BE2C (cell line): ENCODE measurements at places on chromosomes 12 and 14.

DNA sequence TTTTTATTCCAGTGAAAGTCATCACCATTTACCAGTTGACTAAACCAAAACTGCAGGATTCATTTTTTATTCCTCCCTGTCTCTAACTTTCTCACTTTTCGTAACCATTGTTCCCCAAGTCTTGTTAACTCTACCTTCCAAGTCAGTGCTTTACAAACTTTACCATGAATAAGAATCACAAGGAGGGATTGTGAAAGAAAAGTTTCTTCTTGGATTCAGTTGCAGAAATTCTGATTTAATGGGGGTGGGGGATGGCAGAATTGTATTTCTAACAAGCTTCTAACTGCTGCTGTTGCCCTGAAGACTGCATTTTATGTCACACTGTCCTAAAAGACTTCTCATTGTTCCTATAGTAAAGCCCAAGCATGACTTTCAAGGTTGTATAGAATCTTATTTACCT lies 5.0 kb upstream of the RAB21 start:
- no peak for DNase-seq

DNA sequence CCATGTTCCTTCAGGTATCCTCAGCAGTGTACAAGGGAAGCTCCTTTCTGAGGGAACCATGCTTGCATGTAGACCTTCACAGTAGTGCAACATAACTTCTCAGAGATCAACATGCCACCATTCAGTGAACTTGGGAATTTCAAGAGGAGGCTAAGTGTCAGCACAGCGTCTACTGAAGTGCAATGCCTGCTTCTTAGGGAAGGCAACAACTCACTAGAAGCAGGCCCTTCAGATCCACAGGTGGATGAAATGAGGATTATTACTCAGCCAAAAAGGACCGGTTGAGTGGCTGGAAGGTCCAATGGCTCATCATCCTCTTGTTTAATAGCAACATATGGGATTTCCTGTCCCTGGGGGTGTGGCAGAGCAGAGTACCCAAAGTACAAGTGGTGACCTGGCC lies 18.7 kb downstream of the RNASE10 start:
- DNase-seq, result no peak

GRCh38 chr12:66620026-66620425 lies 58.9 kb downstream of the GRIP1 start:
- no peak for DNase-seq

- DNase-seq, result no peak
Observed at GRCh38 chr12:21539797-21540196, 13.7 kb downstream of the SPX start.

DNA sequence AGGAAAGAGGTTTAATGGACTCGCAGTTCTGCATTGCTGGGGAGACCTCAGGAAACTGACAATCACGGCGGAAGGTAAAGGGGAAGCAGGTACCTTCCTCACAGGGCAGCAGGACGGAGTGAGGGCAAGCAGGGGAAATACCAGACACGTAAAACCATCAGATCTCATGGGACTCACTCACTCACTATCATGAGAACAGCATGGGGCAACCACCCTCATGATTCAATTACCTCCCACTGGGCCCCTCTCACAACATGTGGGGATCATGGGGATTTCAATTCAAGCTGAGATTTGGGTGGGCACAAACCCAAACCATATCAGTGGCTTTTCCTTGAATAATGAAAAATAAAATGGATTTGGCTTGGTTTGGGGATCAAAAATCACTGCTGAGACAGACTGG lies 380.5 kb downstream of the VRK1 start:
- no peak for DNase-seq

DNA sequence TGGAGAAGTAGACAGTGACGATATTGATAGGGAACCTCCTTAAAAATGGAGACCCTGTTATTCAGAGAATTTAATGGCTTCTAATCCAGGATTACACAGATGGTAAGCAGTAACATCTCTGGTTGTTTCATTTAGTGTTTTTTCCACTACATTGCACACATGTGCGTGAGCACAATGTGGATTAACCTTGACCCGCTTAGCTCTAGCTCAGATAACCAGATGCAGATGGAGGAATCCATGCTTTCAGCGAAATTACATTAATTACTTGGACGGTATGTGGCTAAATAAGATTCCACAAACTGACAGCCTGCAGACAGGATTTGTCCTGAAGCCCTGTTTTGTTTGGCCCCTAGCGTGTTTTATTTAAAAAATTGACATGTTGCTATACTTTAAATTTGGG lies 378.4 kb downstream of the CCDC91 start:
- no peak for DNase-seq

- peak; percentile 71 for DNase-seq
Observed at GRCh38 chr12:57272337-57273151, 21.6 kb upstream of the STAC3 start.

GRCh38 chr12:126425264-126425663 lies 1360.0 kb downstream of the AACS start:
- DNase-seq, result no peak

DNA sequence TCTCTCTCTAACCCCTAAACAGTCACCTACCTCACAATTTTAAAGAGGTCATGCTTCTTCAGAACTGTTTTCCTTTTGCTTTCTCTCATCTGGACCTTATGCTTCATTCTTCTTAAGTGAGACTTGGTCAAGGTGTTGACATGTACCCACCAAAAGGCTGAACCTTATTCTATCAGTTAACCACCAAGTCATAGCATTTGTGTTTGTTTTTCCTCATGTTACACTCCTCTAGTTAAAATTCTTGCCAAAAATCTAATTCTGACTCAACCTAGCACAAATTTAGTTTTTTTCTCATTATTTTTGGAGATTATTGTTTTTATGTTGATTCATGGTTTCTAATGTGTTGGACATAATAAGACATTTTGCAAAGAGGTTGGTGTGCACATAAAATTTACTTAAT lies 578.6 kb downstream of the SLC16A7 start:
- DNase-seq, result no peak

- DNase-seq, result no peak
Observed at GRCh38 chr12:111991946-111992345, 21.0 kb downstream of the TMEM116 start.

DNA sequence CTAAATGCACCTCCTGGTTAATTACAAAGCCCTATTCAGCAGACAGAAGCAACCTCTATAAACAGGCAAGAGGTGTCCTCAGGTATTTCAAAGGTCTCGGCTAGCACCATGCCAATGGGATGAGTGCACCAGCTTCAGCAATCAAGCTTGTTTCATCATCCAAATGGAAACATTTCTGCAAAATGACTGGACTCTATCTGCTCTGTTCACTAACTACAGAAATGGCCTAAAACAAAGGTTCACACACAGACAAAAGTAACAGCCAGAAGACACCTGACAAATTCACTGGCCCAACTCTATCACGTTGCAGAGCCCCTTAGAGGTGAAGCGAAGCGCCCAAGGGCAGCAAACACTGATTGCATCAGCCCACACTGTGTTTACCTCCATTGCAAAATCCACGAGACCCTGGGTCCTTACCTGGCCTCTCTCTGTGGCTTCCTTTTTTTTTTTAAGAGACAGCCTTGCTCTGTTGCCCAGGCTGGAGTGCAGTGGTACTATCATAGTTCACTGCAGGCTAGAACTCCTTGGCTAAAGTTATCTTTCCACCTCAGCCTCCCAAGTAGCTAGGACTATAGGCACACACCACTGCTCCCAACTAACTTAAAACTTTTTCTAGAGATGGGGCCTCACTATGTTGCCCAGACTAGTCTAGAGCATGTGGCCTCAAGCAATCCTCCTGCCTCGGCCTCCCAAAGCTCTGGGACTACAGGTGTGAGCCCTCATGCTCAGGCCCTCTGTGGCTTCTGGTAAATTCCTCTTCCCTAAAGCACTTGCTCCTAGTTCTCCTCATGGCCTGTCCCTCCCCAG lies 8.5 kb upstream of the SYNE3 start:
- no peak for DNase-seq

DNA sequence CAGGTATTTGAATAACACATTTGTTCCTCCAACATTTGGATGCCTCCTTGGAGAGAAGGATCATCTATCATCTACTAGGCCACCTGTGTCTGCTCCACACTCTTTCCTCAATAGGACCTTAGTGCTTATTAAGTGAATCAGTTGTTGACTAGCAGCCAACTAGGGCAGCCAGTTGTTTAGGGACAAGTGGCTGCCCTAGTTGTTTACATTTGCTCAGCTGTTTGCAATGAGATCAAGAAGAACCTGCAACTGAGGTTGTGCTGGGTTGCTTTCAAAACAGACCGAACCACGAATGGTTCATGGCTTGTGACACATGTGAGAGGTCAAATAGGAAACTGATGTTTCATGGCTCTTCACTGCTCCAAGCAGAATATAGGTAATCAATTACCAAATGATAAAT lies 53.8 kb downstream of the TMCC3 start:
- no peak for DNase-seq

- no peak for DNase-seq
Observed at GRCh38 chr12:8905546-8905945, 8.8 kb upstream of the PHC1 start.

DNA sequence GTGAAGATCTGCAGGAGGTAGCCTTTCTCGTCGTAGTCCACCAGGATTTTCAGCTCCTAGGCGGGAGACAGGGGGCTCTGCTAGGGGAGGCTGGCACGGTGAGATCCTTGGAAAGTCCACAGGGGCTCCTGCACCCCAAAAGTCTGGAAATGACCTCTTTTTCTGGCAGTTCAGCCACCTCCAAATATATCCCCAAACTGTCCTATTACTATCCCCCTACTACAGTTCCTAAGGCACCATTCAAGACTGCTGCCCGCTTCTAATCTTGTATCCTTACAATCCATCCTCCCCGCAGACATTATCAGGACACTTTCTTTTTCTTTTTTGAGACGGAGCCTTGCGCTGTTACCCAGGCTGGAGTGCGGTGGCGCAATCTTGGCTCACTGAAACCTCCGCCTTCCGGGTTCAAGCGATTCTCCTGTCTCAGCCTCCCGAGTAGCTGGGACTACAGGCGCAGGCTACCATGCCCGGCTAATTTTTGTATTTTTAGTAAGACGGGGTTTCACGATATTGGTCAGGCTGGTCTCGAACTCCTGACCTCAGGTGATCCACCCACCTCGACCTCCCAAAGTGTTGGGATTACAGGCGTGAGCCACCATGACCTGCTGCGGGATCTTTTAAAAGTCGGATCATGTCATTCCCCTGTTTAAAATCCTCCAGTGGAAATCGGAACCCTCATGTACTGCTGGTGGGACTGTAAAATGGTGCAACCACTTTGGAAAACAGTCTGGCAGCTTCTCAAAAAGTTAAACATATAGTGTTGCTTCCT lies 18.5 kb downstream of the HPD start:
- DNase-seq, result no peak

DNA sequence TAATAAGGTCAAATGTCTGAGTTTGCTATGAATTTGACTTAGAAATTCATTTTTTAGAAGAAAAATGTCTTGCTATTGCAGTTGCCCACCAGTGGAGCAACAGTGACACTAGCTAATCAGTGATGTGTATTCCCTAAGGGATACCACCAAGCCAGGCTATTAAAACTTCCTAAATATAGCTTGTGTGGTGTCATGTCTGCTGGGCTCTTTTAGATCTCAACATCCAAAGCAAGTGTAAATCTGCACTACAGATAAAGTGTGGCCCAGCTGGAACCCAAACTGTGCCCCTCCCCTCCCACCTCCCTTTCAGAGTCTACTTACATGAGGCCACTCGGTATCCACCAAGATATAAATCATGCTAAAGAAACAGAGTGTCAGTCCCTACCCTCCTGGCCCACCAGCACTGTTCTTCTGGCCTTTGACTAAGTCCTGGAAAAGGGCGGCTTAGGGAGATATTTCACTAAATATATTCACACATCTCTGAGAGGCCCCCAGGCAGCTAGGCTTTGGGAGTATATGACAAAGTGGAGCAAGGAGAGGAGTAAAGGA lies 53.8 kb downstream of the SLC35F4 start:
- no peak for DNase-seq

- DNase-seq, result peak; percentile 44
Observed at GRCh38 chr12:54193434-54193833, 4.6 kb upstream of the SMUG1 start.

DNA sequence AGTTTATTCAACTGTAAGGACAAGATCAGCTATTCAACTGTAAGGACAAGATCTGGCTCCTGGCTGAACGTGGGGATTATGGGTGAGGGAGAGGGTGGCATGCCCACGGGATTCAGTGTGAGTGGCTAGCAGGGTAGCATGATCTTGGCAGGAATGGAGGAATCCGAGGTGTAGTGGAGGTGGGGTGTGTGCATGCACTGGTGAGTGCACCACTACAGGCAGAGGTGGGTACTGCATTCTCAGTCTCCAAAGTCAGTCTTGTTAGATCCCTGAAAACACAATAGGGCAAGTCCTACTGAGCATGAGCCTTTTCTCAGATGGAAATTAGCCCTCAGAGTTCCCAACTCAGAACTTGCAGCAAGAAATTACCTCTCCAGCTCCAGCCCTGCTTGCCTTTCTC lies 32.2 kb upstream of the DCD start:
- DNase-seq, result peak; percentile 42

DNA sequence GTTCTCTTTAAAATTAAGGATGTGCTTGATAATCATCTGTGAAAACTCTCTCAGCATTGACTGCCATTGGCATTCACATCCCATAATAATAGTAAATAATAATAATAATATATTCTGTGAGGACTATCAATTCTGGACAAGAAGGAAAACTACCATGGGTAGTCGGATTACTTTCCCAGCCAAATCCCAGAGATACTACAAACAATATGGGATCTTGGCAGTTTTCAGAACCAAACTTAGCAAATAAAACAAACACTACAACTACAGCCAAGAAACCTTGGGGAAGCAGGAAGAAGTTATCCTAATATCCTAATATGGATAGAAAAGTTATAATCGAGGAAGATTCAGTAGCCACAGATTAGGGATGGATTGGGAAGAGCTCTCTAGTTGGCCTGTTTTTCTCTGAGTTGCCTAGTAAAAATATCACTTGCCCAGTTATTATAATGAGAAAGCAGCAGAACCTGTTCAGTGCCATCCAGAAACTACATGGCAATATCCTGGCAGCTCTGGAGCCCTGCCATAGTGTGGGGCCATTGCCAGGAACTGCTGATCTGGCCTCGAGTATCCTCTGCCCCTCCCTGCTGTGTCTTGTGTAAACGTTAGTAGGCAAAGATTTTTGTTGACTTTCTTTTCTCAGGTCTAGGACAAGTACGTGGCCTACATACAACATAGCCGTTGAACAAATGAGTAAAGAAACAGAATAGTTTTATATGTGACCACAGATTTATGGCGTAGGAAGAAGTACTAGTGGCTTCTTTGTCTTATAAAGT lies 193.5 kb downstream of the SLC2A13 start:
- DNase-seq, result no peak

DNA sequence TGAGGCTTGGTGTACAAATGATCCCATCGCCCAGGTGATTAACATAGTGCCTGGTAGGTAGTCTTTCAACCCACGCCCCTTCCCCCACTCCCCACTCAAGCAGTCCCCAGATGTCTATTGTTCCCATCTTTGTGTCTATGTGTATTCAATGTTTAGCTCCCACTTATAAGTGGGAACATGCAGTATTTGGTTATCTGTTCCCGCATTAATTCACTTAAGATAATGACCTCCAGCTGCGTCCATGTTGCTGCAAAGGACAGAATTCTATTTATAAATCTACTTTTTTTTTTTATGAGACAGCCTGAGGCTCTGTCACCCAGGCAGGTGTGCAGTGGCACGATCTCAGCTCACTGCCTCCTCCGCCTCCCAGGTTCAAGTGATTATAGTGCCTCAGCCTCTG lies 15.7 kb downstream of the SPX start:
- DNase-seq, result peak; percentile 10

GRCh38 chr12:65786041-65786440 lies 38.2 kb upstream of the HMGA2 start:
- DNase-seq, result no peak

- DNase-seq, result no peak
Observed at GRCh38 chr14:91112194-91112593, 1.7 kb upstream of the DGLUCY start.
